ENCODE measurements at places on chromosomes 16 and 17.
A peak's percentile ranks its signal among the peaks of the same experiment; 100 is the strongest.

GRCh38 chr17:40344421-40345160 lies 19.9 kb downstream of the GJD3 start:
- DNase-seq, result no peak

DNA sequence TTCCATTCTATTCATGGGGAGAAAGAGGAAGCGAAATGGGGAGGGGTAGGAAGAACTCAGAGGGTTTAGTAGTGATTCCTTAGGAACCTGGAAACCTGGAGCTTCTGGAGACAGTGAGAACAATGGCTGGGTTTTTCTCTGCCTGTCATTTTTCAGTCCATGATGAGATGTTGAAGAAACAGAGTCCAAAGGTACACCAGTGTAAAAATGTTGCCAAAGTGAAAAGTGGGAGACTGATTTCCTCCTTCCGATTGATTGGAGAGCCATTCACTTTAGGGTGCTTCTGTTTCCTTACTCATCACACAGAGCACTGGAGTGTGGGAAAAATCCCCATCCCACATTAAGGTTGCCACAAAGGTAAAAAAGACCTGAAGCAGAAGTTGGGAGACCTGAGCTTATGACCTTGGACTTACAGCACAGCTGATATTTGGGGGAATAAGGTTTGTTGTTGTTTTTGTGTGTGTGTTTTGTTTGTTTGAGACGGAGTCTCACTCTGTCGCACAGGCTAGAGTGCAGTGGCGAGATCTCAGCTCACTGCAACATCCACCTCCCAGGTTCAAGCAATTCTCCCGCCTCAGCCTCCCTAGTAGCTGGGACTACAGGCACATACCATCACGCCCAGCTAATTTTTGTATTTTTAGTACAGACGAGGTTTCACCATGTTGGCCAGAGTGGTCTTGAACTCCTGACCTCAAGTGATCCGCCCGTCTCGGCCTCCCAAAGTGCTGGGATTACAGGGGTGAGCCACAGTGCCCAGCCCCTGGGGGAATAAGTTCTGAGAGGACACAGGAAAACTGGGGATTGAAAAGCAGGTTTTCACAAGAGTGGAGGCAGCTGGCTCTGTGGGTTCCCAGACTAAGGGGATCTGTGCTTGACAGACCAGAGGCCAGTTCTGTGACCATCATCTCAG lies 1.4 kb upstream of the DHX8 start:
- no peak for DNase-seq

GRCh38 chr16:23597003-23597756 lies 1.1 kb upstream of the NDUFAB1 start:
- DNase-seq, result no peak

GRCh38 chr17:51046046-51046445 lies 74.6 kb downstream of the SPAG9 start:
- no peak for DNase-seq

GRCh38 chr16:24838554-24839266 lies 7.1 kb upstream of the SLC5A11 start:
- DNase-seq, result peak; percentile 77

DNA sequence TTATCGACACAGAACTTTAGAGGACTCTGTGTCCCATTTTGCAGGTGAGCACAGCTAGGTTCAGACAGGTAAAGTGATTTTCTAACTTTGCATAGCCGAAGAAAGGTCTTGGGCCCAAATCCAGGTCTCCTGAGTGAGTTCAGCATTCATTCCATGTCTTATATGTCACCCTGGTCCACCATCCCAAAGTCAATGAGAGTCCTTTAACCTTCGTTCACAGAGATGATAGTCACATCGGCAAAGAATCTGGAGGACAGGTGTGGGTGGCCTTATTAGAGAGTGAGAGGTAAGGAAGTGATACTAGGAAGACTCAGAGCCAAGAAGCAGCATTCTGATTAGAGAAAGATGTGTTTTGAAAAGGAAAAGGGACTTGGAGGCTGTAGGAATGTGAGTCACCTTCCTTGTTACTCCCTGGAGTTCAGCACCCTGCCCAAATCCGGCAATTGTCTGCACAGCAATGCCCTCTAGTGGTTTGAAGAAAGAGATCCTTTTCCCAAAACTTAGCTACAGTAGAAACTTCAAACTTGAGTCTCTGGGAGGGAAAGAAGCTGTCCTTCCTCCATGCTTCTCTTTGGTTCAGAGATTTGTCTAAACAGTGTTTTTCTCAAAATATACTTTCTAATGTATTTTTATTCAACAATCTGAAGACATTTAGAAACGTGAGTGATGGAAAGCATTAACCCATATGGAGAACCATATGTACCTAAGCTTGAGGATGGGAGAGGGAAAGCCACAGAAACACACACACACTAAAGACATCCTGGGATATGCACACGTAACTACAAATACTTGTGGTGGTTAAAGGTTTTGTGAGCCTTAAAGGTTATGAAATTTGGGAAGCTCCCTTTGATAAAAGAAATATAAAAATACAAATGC lies 96.4 kb upstream of the SHISA6 start:
- peak; percentile 42 for DNase-seq

- DNase-seq, result no peak
These were observed 22.5 kb upstream of the SP6 start for GRCh38 chr17:47873200-47874090.

DNA sequence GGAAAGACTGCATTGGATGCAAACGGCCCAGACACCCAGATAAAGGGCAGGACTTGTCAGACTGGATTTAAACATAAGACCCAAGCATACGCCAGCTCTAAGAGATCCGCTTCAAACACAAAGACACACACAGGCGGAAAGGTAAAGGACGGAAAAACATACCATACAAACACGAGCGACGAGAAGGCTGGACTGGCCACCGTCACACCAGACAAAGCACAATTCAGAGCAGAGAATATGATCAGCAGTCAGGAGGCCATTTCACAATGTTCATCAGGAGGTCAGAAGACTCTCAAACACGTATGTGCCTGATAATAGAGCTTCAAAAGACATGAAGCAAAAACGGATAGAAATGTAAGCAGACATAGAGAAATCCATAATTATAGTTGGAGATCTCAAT lies 84.9 kb upstream of the GNG13 start:
- DNase-seq, result no peak

DNA sequence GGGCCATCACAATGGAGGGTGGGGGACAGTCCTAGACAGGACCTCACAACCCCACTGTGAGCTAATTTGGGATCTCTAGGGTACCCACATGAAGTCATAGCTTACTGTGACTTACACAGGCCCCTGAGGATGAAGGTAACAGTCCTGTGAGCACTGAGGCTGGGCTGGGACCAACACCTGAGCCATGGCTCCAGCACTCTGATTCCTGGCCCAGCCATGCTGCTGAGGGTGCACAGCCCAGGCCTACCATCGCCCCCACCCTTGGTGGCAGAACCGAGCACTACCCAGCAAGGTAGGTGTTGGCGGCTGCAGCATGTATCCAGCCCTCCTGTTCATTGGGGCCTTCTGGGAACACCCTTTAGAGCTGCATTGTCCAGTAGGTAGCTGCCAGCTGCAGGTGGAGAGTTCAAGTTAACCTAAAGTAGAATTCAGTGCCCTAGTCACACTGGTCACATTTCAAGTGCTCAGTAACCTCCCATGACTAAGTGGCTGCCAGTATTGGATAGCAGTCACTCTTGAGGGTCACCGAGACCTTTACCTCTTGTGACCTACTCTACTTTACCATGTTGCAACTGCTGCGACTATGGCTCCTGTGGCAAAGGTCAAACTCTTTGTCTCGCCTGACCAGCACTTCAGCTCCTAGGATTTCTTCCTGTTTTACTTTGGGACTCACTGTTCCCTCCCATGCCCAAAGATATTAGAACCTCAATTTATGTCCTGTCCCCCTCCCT lies 11.6 kb downstream of the AKAP1 start:
- DNase-seq, result no peak

GRCh38 chr16:58418601-58419000 lies 26.3 kb downstream of the GINS3 start:
- peak; percentile 45 for DNase-seq

- no peak for DNase-seq
These were observed 284.4 kb upstream of the MON1B start for GRCh38 chr16:76906552-76906951.

- DNase-seq, result no peak
These were observed 141.9 kb upstream of the CDH5 start for GRCh38 chr16:66224626-66225025.

DNA sequence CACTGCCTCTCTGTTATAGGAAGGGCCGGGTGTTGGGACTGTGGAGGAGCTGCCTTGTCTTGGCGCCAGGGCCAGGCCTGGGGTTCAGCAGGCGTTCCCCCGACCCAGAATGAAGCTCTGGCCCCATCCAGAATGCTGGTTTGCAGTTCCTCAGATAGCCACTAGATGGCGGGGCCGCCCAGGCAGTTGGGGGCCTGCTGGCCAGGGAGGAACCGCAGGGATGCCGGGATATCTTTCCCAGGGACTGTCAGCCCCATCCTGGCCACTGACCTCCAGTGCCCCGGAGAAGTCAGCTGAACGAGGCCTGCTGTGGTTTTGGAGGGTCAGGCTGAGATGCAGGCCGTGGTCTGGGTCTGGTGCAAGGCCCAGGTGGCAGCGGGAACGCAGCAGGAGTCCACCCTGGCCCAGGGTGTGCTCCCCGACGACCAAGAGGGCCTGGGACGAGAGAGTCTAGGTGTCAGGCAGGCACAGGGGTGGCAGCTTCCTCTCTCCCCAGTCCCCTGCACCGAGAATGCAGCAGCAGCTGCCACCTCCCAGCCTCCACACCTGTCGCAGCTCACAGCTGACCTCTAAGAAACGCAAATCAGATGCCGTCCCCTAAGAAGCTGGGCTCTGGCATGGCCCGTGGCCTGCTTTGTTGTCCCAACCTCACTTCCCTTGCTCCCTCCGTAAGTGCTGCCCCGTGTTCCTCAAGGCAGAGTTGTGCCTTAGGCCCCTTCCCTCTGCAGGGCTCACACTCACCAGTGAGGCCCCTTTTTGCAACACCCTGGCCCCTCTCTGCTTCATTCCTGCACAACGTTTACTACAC lies 51.2 kb downstream of the RMI2 start:
- DNase-seq, result peak; percentile 96

DNA sequence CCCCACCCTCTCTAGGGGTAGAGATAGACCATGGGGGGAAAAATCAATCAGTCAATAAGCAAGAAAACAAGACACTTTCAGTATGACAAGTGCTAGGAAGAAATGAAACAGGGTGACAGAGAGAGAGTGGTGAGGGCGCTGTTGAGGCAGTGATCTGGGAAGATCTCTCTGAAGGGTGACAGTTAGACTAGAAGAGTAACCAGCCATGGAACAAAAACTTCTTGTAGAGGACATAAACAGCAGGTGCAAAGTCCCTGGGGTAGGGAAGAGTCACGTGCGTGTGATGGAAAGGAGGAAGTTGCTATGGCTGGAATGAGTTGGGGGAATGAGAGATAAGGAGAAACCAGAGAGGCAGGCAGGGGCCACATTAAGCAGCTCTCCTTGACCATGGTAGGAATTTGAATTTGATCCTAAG lies 16.8 kb upstream of the EMP2 start:
- no peak for DNase-seq

DNA sequence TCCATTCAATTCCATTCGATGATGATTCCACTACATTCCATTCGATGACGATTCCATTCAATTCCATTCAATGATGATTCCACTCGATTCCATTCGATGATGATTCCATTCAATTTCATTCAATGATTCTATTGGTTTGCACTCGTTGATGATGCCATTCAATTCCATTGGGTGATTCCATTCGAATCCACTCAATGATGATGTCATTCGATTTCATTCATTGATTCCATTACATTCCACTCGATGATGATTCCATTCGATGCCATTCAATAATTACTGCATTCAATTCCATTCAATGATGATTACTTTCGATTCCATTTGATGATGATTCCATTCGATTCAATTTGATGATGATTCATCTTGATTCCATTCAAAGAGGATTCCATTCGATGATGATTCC lies 1299.4 kb downstream of the TP53TG3F start:
- DNase-seq, result no peak

DNA sequence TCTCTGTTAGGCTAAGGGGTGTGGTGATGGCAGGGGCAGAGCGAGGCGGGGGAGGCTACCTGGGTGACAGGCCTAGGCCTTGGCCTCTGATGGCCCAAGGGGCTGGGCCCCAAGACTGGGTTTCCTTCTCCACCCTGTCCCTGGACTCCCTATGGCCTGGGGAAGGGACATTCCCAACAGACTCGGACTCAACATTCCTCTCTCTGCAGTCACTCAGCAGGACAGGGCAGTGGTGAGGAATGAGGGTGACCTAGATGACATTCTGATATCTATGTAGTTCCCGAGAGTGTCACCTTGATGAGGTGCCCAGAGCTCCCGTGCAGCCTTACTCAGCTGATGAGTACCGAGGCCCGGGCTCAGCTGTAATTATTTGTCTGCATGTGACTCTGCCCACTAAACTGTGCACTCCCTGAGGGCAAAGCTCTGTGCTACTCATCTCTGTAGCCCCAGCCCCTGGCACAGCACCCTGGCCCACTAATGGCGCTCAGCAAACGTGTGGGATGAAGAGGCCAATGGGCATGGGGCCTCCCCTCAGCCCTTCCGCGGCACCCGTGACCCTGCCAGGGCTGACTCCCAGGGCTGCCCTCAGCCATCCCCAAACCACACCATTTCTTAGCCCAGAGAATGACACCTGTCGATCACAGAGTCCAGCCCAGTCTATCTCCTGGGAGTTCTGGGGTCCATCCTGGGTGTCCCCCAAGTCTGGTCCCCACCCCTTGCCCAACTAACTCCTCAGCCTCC lies 2.2 kb downstream of the PLCD3 start:
- DNase-seq, result no peak

DNA sequence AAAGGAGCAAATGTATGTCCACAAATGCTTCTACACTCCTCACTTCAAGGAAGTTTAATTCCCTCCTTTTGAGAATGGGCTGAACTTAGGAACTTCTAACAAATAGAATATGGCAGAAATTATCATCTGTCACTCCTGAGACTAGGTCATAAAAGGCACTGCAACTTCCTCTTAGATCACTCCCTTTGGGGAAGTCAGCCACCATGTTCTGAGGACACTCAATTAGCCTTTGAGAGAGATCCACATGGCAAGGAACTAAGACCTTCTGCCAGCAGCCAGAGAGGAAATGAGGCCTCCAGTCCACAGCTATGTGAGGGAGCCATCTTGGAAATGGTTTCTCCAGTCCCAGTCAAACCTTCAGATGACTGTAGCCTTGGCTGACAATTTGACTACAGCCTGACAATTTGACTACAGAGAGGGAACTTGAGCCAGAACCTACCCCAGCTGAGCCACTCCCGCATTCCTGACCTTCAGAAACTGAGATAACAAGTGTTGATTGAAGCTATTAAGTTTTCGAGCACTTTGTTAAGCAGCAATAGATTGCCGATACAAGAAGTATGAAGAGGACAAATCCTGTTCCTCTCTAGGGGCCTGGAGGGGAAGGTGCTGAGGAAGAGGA lies 113.4 kb upstream of the SEC14L1 start:
- no peak for DNase-seq

DNA sequence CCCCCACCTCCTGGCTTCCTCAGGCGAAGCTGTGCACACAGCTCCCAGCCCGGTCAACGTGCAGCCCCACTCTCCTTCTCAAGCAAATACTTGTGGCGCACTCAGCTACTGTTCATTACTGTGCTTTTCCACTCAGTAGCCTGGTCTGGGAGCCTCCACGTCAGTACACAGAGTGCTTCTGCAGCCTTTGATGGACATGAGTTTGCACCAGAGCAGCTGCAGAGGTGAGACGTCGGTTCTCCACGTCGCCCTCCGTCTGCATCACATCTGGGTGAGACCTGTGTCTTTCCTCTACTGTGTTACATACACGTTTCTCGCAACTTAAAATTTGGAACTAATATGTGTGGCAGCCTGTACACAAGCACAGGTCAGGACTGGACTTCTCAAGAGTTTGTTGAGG lies 334.3 kb downstream of the C16orf95 start:
- no peak for DNase-seq

Measured in AG20443 (cell line).